Breast epithelium (tissue), 4 donors: ENCODE measurements at places on chromosomes 5 and 9. TPM values are rescaled to one million over a fixed set of nuclear protein-coding genes. Genes with fewer than 3 reads are reported as not detected.

The HMGXB3 gene
- 80.9 TPM for total RNA-seq

The FBN2 gene
- total RNA-seq = 0.88 TPM

GRCh38 chr5:141848744-141849414 is 29.3 kb downstream of the PCDH1 start:
- H3K4me3 ChIP-seq = peak overlapping the region; percentile 65
- no peaks in the 10 kb centered on the region for H3K27me3 ChIP-seq
- peaks cover 3% of the 10 kb centered on the region for H3K4me1 ChIP-seq
- H3K36me3 ChIP-seq = no peaks in the 10 kb centered on the region
- peak; percentile 74 for DNase-seq
- peak overlapping the region; percentile 97 for H3K27ac ChIP-seq

The DTWD2 gene
- 23.1 TPM for total RNA-seq

GRCh38 chr9:7073706-7074105 is 315.9 kb downstream of the KDM4C start:
- H3K4me1 ChIP-seq = no peaks in the 10 kb centered on the region
- H3K27me3 ChIP-seq = no peaks in the 10 kb centered on the region
- no peak for DNase-seq

- H3K4me1 ChIP-seq = no peaks in the 10 kb centered on the region
- no peak for DNase-seq
- H3K27ac ChIP-seq = no peak overlapping the region
- no peak overlapping the region for H3K4me3 ChIP-seq
- H3K36me3 ChIP-seq = no peaks in the 10 kb centered on the region
These were observed 27.1 kb upstream of the LRRC14B start for GRCh38 chr5:164244-164643.

The SPTAN1 gene
- 254 TPM for total RNA-seq

- H3K27ac ChIP-seq = no peak overlapping the region
- DNase-seq = no peak
- H3K4me1 ChIP-seq = no peaks in the 10 kb centered on the region
- no peaks in the 10 kb centered on the region for H3K27me3 ChIP-seq
These were observed 229.1 kb downstream of the MTRR start for GRCh38 chr5:8098081-8098480.

DNA sequence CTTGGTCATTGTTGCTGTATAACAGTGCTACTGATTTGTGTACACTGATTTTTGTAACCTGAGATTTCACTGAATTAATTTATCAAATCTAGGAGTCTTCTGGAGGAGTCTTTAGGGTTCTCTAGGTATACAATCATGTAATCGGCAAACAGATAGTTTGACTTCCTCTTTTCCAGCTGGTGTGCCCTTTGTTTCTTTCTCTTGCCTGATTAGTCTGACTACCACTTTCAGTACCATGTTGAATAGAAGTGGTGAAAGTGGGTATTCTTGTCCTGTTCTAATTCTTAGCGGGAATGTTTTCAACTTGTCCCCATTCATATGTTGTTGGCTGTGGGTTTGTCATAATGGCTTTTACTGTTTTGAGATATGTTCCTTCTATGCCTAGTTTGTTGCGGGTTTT is 24.7 kb upstream of the RANBP6 start:
- no peak overlapping the region for H3K27ac ChIP-seq
- no peaks in the 10 kb centered on the region for H3K27me3 ChIP-seq
- DNase-seq = no peak
- no peak overlapping the region for H3K4me3 ChIP-seq
